ENCODE measurements at places on chromosomes 4 and X.
A peak's percentile ranks its signal among the peaks of the same experiment; 100 is the strongest.

DNA sequence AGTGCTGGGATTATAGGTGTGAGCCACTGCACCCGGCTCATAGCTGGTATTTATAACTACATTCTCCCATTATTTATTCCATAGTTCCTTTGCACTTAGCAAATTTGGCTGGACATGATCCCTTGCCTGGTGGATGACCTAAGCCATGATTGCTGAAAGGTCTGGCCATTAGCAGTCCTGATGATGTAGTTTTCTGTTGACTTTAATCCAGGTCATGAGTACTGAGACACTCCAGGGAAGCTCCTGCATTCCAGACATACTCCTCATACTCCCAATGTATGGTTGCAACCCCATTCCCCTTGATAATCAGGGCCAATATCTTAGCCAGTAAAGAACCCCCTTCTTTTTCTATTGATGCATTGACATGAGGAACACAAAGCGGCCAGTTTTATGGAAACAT is 24.4 kb upstream of the MGST2 start:
- DNase-seq = no peak

- no peak for DNase-seq
These were observed 65.3 kb downstream of the ELOVL6 start for GRCh38 chr4:110132816-110133719.

GRCh38 chr4:6893449-6894085 is 16.1 kb upstream of the TBC1D14 start:
- no peak for DNase-seq

DNA sequence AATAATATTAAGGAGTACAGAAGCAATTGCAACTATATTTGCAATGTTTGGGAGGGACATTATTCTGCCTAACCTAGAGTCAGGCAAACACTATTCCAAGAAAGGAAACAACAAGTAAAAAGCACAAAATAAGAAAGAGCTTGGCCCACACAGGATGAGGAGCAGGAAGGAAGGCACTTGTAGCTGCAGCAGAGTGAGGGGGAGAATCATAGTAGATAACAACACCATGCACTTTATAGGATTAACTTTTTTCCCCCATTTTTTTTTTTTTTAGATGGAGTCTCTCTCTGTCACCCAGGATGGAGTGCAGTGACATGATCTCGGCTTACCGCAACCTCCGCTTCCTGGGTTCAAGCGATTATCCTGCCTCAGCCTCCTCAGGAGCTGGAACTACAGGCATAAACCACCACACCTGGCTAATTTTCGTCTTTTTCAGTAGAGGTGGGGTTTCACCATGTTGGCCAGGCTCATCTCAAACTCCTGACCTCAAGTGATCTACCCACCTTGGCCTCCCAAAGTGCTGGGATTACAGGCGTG is 10.3 kb upstream of the JCHAIN start:
- no peak for DNase-seq

GRCh38 chrX:120761810-120762209 is 113.9 kb downstream of the CT47B1 start:
- DNase-seq = no peak

GRCh38 chr4:170675568-170676262 is 586.0 kb upstream of the AADAT start:
- DNase-seq = no peak

DNA sequence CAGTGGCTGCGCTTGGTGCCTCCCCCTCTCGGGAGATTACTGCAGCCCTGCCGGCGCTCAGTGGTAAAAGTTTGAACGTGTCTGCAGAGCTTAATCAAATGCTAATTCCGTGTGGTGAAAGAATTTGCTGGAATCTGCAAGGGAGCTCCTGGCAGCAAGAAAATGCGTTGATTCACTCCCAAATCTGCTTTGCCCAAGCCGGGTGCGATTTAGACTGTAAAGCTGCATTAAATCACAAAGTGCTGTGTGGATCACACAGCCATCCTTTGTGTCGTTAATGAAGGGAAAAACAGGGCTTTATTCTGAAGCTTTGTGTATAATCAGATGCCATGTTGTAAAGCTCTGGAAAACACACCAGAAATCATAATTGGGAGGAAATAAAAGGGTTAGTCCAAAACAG is 444.1 kb downstream of the BCOR start:
- DNase-seq = no peak

DNA sequence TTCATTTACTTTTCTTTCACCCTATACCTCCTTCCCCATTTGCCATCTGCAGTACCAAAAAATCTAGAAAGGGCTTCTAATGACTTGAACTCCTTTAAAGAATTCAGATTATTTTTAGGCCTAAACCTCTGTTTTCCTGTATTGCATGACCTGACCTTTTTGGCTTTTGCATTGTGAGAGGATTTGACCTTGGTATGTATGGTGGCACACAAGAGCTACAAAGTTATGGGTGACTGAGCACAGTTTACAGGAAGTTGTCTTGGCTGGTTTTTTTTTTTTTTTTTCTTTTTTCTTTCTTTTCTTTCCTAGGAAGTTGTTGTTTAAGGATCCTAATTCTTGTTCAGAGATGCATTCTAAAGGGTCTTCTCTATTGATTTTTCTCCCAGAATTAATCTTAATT is 32.0 kb upstream of the MTMR8 start:
- DNase-seq = no peak

DNA sequence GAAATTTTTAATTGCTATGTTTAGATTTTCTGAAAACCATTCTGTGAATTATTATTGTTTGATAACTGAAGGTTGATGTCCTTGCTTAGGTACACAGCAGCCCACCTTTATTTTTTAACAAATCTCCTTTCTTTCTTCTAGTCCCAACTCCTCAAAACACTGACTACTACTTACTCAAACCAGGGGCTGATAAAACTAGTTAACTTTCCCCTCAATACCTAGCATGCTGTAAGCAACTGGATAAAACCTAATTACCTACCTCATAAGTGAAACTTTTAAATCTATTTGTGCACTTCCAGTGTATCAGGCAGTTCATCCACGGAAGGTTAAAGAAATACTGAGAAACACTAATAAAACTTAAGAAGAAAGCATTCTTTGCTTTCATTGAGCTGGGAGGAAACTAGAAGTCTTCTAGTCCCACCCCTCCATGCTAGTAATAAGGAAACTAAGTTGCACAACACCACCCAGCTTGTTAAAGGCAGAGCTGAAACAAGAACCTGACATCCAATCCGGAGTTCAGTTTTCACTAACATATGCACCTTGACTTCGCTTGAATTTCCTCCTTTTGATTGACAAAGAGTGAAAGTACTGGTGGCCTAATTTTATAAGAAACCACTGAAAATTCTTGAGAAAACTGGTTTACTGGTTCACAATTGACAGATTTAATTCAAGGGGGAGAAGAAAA is 180.2 kb upstream of the TET2 start:
- peak; percentile 84 for DNase-seq

GRCh38 chr4:169158046-169158445 is 112.7 kb downstream of the SH3RF1 start:
- DNase-seq = no peak

DNA sequence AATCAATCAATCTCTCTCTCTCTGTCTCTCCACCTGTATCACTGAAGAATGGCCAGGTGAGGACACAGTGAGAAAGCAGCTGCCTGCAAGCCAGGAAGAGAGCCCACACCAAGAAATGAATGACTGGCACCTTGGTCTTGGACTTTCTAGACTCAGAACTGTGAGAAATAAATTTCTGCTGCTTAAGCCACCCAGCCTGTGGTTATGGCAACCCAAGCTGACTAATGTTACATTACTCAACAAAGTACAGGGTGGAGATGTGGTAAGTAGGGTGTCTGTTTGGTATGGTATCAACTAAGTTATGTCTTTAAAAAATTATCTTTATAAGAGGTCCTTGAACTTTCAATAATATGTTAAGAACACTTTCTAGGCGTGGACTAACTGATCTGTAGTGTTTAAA is 159.3 kb downstream of the EPHA5 start:
- DNase-seq = no peak

- DNase-seq = no peak
These were observed 2.7 kb upstream of the WDR45 start for GRCh38 chrX:49082271-49082871.

DNA sequence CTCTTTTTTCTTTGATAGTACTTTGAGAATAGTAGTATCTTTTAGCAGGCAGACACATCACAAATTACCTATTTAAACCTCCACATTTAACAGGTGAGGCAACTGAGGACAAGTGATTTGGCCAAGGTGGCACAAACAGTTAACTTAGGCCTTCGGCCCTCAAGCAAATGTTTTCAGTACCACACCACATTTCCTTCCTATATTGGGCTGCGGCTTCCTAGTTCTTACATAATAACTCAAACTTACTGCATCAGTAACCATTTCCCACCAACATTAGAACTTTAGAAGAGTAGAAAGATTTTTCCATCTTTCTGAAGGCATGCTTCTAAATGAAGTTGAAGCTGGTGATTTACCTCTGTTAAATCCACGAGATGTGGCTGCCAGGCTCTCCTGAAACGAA is 63.2 kb upstream of the SLC4A4 start:
- DNase-seq = peak; percentile 72

DNA sequence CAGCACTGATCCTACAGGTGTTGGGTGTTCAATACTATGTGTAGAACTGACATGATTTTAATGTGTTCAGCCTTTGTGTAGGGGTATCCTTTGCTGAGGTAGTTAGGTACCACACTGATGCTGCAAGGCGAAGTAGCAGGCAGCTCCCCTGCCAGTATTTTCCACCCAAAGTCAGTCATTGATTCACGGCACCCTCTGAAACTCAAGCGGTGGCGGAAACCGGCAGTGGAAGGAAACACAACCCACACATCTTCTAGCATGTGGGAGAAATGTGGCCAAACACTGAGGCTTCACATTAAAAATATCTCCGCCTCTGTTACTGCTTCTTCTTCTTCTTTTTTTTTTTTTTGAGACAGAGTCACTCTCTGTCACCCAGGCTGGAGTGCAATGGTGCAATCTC is 126.3 kb downstream of the AASDH start:
- peak; percentile 61 for DNase-seq

DNA sequence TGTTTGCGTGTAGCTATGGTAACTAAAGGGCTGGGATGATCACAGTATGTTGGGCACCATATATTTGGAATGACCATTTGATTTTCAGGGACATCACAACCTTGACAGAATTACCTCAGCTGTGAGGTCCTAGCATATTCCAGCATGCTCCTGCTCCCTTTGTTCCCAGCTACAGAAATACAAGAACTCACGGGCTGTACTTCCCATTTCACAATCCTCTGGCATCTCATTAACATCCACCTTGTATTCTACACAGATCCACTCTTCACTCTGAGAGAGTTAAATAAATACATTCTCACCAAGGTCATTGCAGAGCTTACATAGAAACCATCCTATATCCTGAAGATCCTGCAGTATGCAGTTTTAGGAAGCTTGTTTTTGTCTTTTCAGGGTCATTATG is 169.7 kb downstream of the FRMPD4 start:
- no peak for DNase-seq

GRCh38 chrX:78653118-78653822 is 5.9 kb downstream of the RTL3 start:
- DNase-seq = peak; percentile 91

- DNase-seq = peak; percentile 33
These were observed 89.5 kb downstream of the TASL start for GRCh38 chrX:30488092-30488491.

- DNase-seq = no peak
These were observed 605 bp upstream of the FAT1 start for GRCh38 chr4:186724058-186724863.

GRCh38 chr4:168682898-168683500 is 186.1 kb downstream of the PALLD start:
- DNase-seq = no peak

GRCh38 chrX:20988118-20988517 is 386.1 kb upstream of the CNKSR2 start:
- peak; percentile 37 for DNase-seq

GRCh38 chrX:136674270-136674985 is 26.5 kb downstream of the CD40LG start:
- no peak for DNase-seq

DNA sequence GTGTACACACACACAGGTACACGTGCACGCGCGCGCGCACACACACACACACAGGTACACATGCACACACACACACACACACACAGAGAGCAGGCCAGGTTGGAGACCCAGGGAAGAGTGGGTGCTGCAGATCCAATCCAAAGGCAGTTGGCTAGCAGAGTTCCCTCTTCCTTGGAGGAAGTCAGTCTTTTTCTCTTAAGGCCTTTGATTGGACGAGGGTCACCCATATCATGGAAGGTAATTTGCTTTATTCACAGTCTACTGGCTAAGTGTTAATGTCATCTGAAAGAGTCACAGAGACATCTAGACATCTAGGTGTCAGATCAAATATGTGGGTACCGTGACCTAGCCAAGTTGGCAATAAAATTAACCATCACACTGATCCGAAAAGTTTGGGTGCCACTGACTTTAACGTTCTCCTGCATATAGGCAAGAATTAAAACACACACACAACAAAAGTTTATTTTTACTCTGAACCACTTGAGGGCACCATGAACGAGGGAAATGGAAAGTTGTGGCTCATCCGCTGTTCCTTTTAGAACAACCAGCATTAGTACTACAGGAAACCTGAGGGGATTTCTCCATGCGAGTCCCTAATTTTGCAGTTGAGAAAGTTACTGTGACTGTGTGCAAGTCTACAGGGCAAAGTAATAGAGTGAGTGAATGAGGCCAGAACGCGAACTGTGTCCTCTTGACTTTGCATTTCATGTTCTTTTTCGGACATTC is 66.0 kb upstream of the STOX2 start:
- DNase-seq = peak; percentile 55

DNA sequence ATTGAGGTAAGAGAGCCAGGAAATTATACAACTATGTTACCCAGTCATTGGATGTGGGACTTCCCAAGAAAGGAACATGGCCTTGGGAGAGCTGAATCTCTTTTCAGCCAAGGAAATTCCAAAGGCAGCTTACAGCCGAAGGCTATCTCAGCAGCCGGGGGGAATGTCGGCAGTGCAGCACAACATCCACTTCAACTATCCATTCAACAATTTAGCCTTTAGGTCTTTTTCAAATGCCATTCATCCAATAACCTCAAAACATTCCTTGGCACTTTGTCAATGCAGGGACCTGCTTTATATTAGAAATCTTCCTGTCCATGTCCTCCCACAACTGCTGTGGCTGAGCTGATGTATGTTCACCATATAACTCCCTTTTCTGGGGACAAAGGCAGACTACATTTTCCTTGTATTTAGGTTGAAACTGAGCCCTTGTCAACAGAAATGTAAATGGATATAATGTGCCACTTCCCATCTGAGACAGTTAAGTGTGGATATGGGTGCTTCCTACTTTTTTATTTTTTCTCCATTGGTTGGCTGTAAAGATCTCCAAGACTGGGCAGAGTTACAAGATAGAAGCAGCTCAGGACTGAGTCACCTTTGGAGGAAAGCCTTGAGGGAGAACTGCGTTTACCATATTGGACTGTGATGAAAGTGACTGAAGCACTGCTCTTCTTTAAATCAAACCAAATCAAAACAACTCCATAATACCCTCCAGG is 94.8 kb downstream of the GPRIN3 start:
- no peak for DNase-seq

GRCh38 chrX:39990388-39990787 is 107.4 kb downstream of the BCOR start:
- DNase-seq = no peak

DNA sequence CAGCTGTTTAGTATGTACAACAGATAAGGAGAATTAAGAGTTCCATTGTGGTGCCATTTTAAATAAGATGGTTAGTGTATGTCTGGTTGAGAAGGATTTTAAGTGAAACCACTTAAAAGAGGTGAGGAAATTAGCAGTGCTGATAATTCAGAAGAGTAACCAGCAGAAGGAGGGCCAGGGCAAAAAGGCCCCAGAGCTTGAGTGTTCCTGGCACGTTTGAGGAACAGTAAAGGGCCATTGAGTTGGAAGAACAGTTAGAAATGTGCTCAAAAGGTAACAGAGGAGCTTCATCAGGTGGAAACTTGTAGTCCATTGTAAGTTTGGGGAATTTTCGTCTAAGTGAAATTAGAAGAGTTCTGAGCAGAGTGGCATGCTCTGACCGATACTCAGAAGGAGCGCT is 606.2 kb upstream of the ZFP42 start:
- no peak for DNase-seq

Measured in Kasumi-1 (cell line).